ENCODE measurements at places on chromosomes 12 and 14.

GRCh38 chr12:130982565-130983225 lies 29.0 kb downstream of the ADGRD1 start:
- DNase-seq: no peak

GRCh38 chr12:98256830-98257229 lies 258.6 kb upstream of the TMPO start:
- DNase-seq: no peak

DNA sequence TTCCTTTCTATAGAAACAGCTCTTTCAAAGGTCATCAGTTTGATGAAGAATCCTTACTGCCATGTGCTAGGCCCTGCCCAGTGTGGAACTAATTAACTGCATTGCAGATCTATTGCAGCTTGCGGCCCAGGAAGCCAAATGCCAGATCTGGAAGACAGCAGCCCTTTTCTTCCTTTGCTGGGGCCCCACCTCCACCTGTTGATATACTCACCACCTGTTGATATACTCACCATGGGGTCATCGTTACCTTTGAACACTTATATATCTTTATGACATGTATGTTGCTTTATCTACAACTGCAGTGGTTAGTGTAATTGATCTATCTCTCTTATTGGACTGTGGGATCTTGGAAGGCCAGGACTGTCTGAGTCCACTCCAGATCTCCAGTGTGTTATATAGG lies 292.5 kb downstream of the ATP23 start:
- no peak for DNase-seq

DNA sequence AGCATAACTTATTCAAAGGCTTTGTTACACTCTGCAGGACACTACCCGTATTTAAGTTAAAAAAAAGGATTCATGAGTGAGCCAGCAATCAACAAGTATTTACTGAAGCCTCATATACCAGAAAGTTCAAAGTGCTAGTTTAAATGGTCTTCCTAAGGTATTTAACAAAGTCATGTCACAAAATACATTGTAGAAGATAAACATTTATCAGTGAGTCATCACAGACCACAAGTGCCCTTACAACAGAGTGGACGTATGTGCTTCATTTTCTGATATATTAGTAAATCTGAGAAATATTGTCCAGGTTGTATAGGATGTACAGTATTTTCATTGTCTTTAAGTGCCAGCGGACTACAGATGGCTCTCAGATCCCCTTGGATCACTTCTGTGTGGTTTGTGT lies 24.2 kb downstream of the FLRT2 start:
- no peak for DNase-seq

GRCh38 chr12:41920355-41920754 lies 224.3 kb downstream of the GXYLT1 start:
- no peak for DNase-seq

DNA sequence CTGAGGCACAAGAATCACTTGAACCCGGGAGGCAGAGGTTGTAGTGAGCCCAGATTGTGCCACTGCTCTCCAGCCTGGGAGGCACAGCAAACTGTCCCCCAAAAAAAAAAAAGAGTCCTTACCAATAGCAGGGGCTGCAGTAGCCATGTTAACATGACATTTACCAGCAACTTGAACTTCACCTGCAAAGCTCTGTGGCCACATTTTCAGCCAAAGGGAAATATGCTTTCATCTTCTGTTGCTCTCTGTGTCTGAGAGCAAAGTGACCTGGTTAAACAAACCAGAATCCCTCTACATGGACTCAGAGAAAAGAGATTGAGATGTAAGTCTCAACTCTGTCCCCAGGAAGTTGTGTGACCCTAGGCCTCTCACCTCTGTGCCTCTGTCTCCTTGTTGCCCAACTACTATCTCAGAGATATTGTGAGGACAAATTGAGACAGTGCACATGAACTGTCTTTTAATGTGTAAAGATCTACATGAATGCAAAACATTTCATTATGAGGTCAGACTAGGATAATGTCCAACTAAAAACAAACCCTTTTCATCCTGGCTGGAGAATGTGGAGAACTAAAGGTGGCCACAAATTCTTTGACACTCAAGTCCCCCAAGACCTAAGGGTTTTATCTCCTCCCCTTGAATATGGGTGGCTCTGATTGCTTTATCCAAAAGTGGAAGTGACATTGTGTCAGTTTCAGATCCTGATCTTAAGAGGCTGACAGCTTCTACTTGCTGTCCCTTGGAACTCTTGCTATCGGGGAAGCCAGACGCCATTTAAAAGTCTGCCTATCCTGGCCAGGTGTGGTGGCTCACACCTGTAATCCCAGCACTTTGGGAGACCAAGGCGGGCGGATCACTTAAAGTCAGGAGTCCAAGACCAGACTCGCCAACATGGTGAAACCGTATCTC lies 24.7 kb upstream of the P2RX4 start:
- no peak for DNase-seq

DNA sequence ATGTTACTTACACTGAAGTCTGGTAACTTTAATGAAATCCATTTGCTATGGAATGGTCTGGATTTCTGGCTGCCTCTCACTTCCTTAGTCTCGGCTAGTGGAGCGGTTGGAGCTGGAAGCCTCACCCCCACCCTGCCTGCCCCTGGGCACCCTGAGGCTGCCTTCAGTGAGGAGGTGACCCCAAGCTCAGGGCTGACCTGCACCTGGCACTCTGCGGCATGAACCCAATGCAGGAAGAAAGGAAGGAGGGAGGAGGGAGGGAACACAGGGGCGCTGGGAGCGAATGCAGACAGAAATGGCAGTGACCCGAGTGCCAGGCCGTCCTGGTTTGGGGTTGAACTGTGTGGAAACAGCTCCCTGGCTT lies 353.1 kb downstream of the TMEM121 start:
- DNase-seq: no peak

- peak; percentile 76 for DNase-seq
Measured at GRCh38 chr12:130826151-130826801, 12.8 kb downstream of the STX2 start.

- DNase-seq: peak; percentile 91
Measured at GRCh38 chr14:26598081-26598671, 343 bp upstream of the NOVA1 start.

DNA sequence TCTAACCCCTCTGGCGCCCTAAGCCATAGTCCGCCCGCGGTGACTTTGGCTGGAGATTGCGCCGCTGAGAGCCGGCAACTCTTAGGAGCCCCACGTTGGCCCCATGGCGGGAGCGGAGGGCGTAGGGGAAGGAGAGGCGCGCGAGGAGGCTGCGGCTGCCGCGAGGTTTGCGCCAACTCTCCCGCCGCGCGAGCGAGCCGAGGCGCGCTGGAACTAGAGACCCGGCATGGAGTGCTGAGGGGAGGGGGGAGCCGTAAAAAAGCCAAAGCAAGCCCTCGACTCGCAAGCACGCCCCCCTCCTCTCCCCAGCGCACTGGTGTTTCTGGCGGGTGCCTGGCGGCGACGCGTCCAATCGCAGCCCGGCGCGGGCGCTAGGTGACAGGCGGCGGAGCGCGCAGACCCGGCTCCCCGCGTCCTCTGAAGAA lies at the start of gene SYT10:
Gene SYT10 (minus strand): TSS at position 233 of the 425 bp plus-strand sequence. CDS start 297 bp downstream, outside the sequence.
- DNase-seq: no peak

- DNase-seq: no peak
Measured at GRCh38 chr12:13169272-13169671, 27.3 kb upstream of the EMP1 start.

DNA sequence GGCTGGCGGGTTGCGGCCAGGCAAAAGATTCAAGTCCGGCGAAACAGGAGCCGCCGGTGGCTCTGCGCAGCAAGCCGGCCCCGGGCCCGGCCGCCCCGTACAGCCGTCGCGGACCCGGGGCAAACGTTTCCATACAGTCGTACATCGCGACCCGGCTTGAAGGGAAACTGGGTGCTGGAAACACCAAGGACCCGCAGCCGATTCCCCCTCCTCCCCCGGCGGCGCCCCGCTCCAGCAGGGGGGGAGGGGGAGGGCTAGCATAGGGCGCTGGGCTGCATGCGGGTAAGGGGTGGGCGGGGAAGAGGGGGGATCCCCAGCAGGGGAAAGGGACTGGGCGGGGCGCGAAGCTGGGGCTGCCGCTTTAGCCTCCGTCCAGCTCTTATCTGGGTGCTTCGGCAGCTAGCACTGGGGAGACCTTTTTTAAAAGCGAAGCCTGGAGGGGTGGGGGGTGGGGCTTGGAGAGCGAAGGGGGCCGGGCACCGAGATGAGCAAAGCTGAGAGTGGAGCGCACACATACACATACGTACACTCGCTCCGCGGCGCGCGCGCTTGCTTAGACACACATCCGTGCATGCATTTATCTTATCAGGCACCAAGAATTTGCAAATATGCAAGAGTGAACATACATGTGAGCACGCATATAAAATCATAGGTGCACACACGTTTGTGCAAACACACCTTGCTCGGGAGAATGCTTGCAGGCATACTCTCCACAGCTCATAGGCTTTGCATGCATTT lies 11.9 kb downstream of the RARG start:
- DNase-seq: peak; percentile 68

DNA sequence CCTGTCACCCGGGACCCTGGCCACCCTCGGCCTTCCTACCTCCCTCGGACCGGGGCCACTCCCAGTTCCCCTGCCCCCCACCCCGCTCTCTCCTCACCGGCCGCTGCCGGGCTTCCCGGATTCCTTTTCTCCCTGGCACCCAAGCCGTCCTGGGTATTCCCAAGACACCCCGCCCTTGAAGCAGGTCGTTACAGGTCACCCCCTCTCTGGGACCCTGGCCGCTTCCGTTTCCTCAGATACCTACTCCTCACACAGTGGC lies 493 bp downstream of the NUMB start:
- DNase-seq: peak; percentile 59

GRCh38 chr12:44847403-44847802 lies 28.7 kb downstream of the NELL2 start:
- no peak for DNase-seq

DNA sequence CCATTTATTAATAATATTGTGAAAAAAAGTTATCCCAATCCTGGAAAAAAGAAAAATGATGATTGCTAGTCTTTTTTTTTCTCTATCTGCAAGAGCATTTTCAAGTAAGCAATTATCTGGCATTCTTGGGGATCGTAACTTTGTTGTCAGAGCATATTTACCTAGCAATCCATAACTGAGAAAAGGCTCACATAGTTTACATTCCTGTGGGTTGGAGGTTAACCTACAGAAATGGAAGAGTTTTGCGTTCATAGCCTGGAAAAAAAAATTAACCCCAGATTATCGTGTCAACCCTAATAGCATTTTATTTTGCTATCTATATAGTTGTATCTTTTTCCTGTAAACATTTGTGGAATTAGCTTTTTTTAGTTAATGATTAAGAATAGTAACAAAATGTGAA lies 292.3 kb downstream of the DAD1 start:
- DNase-seq: no peak

DNA sequence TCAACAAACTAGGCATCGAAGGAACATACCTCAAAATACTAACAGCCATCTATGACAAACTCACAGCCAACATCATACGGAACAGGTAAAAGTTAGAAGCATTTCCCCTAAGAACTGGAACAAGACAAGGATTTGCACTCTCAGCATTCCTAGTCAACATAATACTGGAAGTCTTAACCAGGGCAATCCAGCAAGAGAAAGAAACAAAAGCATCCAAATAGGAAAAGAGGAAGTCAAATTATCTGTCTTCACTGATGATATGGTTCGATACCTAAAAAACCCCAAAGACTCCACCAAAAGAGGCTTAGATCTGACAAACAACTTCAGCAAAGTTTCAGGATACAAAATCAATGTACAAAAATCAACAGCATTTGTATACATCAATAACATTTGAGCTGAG lies 32.5 kb downstream of the CCDC38 start:
- DNase-seq: no peak

DNA sequence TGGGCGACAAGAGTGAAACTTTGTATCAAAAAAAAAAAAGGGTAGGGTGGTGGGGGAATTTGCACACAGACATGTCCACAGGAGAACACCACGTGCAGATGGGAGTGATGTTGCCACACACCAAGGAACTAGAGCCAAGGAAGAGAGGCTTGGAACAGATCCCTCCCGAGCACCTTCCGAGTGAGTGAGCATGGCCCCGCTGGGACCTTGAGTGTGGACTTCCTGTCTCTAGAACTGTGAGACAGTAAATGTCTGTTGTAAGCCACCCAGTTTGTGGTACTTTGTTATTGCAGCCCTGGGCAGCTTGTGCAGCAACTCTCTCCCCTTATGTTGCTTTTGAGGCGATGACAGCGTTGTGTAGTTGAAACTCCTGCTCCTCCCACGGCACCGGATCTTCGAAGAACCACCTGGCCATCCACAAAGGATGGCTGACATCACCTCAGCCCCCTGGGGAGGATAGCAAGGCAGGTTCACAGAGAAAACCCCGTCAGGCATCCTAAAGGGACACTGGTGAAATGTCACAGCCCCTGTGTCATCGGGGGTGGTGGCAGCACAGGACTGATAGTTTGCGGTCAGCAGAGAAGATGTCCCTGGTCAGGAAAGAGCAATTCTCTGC lies 54.7 kb upstream of the PLEKHG3 start:
- no peak for DNase-seq

- DNase-seq: no peak
Measured at GRCh38 chr12:71865166-71865713, 25.7 kb downstream of the TBC1D15 start.

GRCh38 chr12:49227713-49228112 lies 37.2 kb upstream of the TUBA1C start:
- DNase-seq: no peak

GRCh38 chr14:95490727-95491451 lies 25.6 kb downstream of the SYNE3 start:
- peak; percentile 83 for DNase-seq

GRCh38 chr12:57418255-57418654 lies 12.6 kb downstream of the R3HDM2 start:
- no peak for DNase-seq

- DNase-seq: no peak
Measured at GRCh38 chr14:95477411-95478269, 38.8 kb downstream of the SYNE3 start.

DNA sequence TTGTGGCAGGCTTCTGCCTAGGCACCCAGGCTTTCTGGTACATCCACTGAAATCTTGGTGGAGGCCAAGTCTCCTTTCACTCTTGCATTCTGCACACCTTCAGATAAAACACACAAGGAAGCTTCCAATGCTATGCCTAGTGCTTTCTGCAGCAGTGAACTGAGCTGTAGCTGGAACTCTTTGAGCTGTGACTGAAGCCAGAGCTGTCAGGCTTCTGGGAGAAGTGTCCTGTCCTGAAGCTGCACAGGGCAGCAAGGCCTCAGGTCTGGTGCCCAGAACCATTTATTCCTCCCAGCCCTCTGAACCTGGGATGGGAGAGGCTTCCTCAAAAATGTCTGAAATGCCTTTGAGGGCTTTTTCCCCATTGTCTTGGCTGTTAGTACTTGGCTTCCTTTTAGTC lies 941.7 kb downstream of the LRFN5 start:
- no peak for DNase-seq

DNA sequence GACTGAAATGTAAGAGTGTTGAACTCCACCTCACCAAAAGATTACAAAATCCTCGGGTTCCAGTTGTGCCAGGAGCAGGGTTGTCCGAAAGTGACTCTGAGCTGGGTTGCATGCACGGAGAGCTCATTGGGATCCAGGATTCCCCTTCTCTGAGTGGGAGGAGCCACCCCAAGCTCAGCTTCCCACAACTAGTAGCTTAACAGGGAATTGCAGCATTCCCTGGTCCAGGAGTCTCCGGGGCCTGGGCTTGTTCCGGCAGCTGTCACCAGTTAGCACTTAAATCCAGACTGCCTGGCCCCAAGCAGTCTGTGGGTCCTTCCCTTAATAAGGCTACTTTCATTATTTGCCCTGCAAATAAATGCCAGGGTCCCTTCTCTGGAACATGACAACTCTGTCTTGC lies 50.1 kb downstream of the CD9 start:
- peak; percentile 69 for DNase-seq

- no peak for DNase-seq
Measured at GRCh38 chr12:104345234-104346066, 41.9 kb downstream of the EID3 start.

GRCh38 chr12:78490861-78491260 lies 373.7 kb upstream of the SYT1 start:
- no peak for DNase-seq

- DNase-seq: no peak
Measured at GRCh38 chr14:50099335-50099734, 17.0 kb downstream of the VCPKMT start.
